ENCODE measurements at places on chromosomes 13 and 19.

DNA sequence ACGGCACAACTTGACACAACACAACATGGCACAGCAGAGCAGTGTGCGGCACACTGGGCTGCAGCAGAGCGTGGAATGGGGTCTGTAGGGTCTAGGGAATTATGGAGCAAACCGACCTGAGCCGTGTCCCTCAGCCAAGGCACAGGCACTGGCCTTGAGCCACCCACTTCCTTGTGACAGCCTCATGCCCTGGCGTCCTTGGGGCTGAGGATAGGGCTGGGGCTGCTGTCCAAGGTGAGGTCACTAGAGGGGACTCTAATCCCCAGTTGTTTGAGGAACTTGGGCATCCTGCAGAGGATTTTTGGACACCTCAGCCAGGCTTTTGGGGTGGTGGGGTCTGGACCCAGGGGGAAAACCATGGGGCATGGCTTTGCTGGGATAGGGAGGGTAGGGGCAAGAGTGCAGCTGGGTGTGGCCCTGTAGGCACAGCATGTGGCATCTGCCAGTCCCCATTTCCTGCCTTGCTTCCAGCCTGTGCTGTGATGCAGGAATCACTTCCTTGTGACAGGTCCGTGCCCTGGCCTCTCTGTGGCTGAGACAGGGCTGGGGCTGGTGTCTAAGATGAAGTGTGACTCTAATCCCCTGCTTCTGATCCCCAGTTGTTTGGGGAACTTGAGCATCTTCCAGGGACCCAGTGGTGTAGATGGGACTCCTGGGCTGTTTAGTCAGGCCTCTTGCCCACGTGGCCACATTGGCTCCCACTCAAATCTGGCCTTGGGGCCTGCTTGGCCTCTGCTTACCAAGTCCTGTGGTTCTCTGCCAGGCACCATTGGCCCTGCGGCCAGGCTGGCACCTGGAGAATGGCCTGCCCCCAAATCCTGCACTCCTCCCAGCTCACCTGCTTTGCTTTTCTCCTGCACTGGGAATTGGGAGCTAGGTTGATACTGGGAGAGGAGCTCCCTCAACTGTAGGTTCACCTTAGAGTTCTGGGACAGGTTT is 78.5 kb downstream of the SCGB2B2 start:
- DNase-seq, result no peak

DNA sequence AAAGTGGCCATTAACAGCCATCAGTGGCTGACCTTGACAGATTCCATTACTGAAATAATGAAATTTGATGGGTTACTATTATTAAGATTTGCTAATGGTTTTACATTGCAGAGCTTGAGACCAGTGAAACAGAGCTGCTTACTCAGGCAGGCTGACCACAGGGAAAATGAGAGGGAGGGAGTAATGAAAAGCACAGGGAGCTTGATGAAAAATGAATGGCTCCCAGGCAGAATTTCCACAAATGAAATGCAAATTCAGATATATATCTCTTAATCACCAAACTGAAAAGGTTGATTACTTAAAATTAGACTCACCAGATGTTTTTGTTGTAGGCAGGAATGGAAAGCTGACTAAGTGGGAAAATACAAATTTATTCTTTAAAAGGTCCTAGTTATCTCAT is 36.1 kb downstream of the HTR2A start:
- no peak for DNase-seq

DNA sequence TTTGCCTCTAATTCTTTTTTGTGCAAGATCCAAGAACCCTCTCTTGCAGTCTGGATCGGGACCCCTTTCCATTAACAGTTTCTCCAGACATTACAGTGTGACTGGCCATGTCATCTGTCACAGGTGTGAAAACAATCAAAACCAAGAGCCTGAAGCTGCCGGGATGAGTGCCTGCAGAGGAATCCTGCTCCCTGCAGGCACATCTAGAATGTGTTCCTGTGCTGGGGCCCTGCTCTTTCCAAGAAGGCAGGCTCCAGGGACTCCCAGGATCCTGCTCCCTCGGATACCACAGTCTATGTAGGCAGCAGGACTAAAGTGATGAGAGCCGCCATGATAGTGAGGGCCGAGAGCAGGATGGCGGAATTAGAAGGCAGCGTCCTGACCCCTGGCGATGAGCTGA is 38.8 kb downstream of the CCDC169 start:
- DNase-seq, result no peak

- DNase-seq, result no peak
Observed at GRCh38 chr19:518598-519231, 11.4 kb downstream of the TPGS1 start.

DNA sequence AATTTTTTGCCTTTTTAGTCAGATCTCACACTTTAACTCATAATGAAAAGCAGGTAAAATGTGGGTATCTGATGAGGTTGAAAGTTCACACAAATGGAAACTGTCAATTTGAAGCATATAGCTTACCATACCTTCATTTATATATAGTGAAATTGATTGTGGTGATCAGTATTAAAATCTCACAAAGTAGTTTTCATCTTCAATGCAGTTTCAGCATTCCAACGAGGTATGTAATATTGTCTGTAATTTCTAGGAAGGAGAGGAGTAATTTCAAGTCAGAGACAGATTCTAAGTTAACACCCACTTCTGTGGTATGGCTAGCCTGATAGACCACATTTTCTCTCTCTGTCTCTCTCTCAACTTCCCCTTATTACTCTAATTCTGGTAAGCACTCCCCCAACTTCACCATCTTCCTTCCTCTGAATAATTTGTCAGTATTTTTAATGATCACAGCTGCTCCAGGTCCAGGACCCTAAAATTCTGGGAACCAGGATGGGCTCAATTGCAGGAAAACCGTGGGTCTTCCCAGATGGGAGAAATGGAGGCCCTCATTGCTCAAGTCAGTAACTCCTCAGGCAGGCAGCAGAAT is 455.7 kb downstream of the FGF9 start:
- no peak for DNase-seq

DNA sequence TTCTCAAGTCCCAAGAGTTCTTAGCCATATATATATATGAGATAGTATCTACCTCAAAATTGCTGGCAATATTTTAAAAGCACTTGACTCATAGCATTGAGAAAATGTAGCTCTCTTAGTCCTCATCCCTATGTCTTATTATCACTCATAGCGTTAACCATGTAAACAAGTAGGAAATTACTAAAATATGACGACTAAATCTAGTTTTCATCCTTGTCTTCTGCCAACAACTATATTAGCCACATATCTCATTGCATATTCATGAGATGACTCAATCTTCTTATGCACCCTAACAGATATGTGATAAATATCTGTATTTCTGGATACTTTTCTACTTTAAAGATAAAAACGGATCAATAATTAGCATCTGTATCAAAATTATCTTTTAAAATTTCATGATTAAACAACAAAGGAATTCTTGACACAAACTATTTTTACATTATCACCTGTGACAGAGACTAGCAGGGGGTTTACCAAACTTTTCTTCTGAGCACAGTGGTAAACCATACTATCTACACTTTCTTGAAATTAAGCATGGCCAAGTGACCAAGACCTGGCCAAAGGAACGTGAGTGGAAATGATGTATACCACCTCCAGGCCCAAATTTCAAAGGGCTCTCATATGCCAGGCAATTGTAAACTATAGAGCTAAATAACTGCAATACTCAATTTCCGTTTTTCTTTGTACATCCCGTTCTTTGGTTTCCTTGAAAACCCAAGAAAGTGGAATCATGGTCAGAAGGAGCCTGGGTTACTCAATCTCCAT is 45.7 kb downstream of the ZC3H13 start:
- DNase-seq, result no peak

- no peak for DNase-seq
Observed at GRCh38 chr19:54073829-54074228, 7.3 kb downstream of the TARM1 start.
